CD4-positive, alpha-beta T cell treated with Interleukin-17A for 1 hour (primary cell): ENCODE measurements at places on chromosomes 13 and 19.

DNA sequence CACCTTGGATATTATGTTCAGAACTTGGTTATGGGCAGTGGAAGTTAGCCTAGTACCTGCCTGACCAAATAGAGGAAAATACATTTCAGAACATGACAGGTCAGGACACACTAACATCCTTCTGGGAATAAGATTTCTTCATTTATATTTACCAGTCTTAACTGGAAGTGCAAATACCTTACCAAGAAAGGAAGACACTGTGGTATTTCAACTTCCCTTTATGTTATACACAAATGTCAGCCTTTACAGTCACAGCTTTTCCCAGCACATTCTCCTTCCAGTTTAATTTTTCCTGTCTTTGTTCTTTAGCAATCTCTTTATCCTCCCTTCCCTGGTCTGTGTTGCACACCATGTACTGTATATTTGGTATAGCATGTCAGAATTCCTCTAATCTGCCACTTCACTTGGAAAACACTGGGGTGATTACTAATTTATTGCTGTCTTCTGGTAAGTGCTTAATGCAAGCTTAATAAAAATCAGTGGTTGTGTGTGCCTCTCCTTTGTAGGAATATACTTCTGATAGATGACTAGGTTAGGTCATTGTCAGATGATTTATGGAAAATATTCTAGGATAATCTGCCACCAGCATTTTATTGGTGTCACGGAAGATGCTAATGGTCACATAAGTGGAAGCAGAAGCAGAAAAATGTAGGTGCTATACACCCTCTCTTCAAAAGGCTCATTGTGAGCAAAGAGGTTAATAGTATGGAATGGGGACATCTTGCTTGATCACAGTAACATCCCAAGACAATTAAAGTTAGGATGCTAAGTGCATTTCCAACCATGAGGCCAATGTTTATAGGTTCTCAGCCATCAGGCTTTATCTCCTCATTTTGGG is 124.3 kb upstream of the STARD13 start:
- no peak for DNase-seq

DNA sequence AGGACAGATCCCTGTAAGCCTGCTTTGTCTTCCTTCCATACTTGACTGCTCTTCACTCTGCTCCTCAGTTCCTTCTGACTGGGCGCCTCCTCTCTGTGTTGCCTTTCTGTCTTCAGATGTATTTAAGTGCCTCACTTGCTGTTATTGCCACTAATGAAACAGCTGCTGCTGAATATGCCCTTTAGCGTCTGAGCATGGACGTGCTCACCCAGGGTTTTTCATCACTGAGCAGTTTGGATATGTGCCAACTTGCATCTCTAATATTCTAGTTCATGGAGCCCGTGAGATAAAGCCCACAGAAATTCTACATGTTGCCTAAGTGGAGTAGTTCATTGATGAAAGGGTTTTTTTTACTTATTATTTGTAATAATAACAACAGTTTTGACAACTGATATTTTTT is 198.2 kb downstream of the MYO16 start:
- no peak for DNase-seq

- no peak for DNase-seq
Observed at GRCh38 chr19:41901707-41902360, 18.9 kb downstream of the ARHGEF1 start.

DNA sequence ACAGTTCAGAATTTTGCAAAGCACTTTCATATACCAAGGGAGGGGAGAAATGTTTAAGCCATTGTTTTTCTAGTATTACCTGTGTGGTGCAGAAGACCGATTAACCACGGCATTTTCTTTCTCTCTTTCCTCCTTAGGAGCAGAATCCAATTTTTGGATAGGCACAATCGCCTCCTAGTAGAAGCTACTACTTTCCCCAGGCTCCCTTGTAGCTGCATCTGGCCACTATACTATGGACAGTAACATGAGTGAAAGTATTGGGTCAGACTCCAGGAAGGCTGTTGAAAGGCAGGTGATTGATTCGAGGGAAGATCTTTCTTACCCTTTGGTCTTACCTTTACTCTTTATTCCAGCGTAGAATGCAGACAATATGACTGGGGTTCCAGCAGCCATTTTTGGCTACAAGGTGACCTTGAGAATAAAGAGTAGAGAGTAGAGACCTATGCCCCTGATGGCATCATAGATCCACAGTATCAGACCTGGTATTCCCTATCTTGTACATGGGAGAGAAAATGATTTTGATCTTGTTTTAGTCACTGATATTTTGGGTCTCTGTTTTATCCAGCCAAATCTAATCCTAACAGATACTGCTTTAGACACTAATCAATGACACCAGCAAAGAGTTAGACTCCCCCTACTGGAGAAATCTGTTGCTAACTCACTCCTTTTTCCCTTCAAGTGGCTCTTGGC is 77.0 kb downstream of the LRRC63 start:
- peak; percentile 78 for DNase-seq

DNA sequence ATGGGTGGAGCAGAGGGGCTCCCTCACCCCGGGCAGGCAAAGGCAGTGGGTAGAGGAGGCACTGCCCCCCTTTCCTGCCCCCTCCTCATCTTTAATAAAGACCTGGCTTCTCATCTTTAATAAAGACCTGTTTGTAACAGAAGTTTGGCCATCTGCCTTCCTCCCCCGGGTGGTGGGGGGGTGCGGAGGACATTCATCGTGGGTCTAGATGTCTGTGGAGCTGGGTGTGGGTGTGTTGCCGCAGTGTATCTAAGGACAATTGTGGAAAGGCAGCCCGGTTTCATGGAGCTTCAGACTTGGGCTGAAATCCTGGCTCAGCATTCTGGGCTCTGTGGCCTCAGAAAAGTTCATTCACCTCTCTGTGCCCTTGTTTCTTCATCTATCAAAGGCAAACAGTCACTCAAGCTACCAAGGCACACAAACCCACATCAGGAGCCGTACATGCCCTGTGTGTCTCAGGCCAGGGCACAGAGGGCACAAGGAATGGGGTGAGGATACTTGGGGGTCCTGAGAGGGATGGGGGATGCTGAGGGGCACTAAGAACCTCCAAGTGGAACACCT is 8.8 kb upstream of the SWSAP1 start:
- no peak for DNase-seq

DNA sequence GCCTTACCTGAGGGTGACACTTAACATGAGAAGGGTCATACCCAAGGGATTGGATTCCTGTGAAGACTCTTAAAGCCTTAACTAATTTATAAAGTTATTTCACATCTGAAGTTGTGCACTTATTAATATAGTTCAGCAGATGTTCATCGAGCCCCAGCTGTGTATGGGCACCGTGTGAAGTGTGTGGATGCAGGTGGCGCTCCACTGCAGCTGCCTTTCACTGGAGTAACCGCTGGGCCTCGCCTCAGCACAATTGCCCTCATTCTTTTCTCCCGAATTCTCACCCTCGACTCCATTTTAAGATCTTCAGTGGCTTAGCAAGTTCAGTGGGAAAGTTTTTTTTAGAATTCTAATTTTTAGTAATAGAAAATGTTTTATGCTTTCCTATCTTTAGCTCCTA is 66.2 kb downstream of the DPY19L3 start:
- no peak for DNase-seq

DNA sequence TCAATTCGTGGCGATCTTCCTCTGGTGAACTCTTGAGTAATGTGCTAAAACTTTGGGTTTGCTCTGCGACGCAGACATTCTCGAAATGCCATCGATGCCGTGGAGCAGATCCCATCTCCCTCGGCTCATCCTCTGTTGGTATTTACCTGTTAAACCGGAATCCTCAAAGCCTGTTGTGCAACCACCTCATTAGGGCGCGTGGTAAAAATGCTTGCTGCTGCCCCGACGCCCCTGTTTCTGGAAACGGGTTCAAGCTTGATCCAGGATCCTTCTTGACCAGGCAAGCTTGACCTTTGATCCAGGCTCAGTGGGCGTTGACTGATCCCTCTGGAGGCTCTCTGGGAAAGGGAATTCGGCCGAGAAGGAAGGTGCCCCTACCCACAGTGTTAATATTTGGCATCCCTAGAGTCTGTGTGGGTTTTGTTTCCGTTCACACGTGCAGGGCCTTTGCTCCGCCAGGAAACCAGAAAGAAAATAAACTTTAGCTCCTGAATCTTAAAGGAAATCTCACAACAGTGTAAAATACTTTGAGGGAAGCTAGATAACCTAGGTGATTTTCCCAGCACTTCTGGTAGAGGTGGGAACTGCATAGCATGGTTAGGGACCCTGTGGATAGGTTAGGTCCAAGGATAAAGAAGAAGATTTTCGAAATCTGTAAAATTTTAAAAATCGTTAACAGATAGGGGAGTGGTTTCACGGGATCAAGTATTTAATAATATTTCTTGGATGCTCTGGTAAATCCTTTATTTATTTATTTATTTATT is 1.1 kb downstream of the LSM14A start:
- peak; percentile 36 for DNase-seq

GRCh38 chr19:36028313-36029041 is 4.2 kb downstream of the CLIP3 start:
- DNase-seq = no peak

GRCh38 chr13:86559901-86560300 is 760.7 kb upstream of the SLITRK6 start:
- no peak for DNase-seq

- DNase-seq = no peak
Observed at GRCh38 chr13:94657167-94657566, 55.2 kb downstream of the SOX21 start.

DNA sequence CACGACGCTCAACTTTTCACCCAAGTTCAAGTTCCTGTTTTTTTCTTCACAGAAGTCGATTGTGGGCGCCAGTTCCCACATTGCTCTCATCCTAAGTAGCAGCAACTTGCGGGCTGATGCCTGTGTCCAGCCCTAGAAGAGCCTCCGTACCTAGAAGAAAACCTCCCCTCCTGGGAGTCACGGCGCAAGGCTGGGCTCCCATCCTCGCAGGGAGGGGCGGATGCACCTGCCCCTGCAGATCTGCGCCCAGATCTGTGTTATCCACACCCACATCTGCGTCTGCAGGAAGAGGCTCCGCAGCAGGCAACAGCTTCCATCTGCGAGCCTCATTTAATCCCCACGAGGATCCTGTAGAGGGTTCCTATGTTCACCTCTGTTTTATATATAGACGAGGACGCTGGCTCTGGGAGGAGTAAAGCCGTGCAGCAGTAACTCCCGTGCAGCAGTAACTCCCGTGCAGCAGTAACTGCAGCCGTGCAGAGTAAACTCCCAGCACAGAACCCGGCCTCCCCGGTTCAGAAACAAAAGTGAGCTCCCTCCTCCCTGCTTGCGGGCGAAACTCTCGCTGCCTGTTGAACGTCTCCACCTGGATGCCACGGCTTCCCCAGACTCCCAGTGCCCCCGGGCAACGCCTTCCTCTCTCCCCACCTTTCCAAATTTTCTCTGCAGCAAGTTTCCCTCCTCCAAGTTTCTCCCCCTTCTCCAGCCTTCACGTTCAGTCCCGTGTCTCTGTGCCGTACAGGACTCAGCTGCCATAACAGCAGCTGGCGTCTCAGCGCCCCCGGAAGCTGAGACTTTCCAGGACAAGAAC is 23.5 kb upstream of the LAIR1 start:
- DNase-seq = peak; percentile 43

DNA sequence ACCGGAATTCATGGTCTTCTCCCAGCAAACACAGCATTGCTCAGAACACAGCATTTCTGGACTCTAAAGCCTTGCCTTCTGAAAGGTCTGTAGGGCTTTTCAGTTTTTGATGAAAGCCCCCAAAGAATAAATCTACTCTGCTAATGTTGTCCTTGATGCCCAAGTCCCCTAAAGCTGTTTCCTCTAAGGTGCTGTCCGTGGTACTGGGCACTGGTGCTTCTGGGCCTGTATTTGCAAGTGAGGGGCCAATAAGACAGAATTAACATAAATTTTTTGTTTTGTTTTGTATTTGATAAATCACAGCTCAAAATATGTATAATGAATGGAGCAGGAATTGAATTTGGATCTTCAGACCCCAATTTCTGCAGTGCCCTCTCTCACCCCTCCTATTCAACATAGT is 12.1 kb upstream of the LGALS13 start:
- DNase-seq = no peak

GRCh38 chr13:100523981-100524386 is 64.6 kb downstream of the GGACT start:
- no peak for DNase-seq

- DNase-seq = no peak
Observed at GRCh38 chr19:52695996-52696395, 38.8 kb downstream of the ZNF611 start.

DNA sequence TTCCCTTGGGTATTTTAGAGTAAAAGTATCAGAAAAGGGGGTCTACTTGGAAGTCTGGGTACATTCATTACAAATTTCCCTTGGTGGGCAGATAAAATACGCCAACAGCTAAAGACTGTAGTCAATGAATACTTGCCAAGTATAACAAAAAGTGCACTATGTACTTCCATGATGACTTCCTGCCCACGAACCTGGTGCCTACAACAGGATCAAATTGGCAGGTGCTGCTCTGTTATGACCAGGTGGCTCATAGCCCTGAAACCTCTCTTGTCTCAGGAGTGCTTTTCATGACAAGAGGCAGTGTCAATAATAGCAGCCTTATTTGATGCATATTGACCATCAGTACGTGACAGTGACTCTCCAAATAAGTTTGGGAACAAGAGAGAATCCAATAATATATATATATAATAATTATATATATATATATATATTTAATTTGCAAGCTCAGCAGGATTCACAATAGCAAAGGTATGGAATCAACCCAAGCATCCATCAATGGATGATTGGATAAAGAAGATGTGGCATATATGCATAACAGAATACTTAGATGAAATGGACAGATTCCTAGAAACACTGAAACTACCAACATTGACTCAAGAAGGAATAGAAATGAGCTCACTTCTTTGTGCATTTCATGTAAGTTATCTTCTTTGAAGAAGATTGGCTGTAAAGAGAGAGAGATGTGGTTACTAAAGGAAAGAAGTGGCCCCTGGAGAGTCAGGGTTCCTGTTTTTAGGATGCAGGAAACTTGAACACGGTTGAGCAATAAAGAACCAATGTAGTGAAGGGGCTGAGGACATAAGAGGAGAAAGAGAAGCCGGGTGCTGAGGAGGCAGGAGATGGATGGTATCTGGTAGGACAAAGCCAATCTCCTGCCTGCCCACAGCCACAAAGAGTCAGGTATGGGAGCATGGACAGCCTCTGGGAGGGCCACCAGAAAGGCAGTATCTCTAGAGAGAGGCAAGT is 52.0 kb upstream of the GTF2F2 start:
- no peak for DNase-seq

DNA sequence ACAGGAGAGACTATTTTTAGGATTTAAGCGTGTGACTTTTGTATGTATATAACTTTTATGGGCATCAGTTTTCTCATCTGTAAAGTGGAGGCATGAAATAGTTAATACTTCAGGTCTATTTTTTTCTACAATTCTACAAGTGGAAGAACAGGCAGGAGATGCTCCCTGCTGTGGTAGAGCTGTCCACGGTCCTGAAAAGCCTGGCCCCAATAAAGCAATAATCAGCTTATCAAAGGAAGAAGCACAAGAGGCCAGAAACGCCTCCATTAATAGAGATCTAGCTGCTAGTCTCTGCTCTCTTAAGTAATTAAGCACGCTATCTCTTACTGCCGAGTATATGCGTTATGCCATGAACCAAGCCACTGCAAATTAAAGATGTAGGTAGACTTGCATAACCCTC is 28.0 kb upstream of the WASF3 start:
- no peak for DNase-seq
